Left hindlimb (tissue), 1 donor: ENCODE measurements at places on chromosomes 3 and 15.

DNA sequence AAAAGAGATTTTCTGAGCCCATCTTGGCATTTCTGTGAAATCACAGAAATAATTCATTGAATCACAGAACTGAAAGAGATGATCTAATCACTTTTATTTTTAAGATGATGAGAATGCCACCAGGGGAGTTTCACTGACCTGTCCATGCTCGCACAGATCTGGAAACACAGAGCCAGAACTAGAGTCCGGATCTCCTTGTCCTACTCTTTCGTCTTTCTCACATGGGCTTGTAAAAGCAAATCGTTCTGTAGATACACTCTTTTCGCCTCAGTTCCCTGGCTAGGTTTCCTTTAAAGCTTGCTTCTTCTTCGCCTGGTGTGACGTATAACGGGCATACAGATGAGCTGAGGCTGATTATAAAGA, 122.5 kb upstream of the SPRED1 start:
- no peak for DNase-seq

- no peak for DNase-seq
Measured at GRCh38 chr15:67296188-67296587, 41.6 kb downstream of the IQCH start.

DNA sequence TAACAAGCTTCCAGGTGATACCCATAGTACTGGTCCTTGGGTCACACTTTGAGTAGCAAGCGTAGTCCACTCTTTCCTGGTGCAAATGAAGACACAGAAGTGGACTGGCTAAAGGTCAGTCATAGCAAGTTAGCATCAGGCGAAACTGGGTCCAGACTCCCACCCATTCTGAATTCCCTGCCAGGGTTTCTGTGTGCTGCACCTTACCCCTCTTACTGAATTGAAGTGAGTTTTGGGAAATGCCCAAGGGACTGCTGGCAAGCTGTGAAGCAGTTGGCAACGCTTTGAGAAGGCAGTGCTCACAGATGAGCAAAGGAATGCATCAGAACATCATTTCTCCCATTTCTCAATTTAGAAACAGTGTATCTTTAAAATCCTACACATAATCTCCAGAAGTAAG, 1.8 kb upstream of the LSG1 start:
- DNase-seq: no peak

DNA sequence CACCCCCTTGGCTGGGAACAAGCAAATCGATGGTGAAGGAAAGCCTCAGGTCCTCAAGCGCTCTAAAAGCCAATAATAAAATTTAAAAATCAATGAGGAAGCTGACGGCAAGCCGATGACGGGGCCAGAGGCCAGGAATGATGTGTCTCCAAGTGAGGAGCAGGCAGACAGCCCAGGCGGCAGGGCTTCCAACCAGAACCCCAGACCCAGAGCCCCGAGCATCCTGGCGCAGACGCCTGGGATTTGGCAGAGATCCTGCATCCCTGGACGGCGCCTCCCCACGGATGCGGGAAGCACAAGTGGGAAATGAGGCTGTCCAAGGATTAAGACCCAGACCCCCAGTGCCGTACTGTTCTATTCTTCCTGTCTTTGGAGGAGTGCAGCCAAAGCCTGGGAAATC, 123.0 kb upstream of the PROK2 start:
- DNase-seq: peak; percentile 60

DNA sequence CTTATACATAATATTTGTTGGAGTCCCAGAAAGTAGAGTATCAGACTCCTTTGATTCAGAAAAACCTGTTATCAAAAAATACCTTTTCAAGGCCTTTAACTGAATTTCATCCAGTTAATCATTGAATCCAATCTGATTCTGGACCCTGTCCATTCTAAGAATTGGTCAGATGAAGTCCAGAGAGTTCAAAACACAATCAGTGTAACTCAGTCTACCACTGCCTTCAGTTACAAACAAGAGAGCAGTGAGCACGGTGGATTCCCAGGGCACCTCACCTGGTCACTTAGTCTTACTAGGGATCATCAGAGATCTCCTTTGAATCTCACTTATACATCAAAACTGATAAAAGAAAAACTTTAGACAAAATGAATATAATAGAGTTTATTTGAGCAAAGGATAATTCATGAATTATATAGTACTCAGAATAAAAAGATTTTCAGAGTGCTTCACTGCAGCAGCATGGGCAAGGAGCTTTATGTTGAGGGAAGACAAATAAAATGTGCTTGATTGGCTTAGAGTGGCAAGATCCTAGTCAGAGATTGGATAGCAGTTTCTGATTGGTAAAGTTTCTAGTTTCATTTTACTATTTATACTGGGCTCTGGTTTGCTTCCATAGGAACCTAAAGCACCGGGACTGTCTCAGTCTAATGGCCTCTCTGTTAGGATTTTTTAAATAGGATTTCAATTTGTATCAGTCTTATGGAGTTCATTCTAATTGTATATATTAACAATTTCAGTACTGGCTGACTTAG, 474.9 kb upstream of the GOLIM4 start:
- no peak for DNase-seq

DNA sequence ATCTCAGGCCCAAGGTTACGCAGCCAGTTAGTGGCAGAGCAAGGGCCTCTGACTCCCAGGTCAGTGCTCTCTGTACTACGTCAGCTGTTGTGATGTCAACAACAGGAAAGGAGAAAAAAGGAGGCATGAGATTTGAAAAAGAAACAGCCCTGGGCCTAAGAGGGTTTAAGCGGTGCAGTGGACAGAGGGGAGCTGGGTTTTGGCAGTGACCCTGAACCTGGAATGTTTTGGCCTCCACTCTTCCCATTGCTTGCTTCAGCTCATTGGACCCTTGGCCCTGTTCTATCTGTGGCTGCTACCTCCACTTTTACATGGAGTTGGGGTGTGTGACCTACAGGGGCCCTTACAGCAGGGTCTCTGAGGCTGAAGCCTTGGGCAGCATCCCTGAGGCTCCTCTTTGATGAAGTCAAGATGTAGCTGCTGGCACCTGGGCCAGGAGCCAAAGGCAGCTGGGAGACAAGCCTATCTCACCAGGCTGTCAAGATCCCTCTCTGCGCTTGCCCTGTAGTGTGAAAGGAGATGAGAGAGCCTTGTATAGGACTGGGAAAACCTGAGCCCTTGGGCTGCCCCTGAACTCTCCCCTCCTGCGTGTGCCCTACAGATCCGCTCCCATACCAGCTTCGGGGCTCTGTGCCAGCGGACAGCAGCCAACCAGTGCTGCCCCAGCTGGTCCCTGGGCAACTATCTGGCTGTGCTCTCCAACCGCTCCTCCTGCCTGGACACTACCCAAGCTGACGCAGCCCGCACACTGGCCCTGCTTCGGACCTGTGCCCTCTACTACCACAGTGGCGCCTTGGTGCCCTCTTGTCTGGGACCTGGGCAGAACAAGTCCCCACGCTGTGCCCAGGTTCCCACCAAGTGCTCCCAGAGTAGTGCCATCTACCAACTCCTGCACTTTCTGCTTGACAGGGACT, 8.7 kb downstream of the DISP2 start:
- DNase-seq: no peak

DNA sequence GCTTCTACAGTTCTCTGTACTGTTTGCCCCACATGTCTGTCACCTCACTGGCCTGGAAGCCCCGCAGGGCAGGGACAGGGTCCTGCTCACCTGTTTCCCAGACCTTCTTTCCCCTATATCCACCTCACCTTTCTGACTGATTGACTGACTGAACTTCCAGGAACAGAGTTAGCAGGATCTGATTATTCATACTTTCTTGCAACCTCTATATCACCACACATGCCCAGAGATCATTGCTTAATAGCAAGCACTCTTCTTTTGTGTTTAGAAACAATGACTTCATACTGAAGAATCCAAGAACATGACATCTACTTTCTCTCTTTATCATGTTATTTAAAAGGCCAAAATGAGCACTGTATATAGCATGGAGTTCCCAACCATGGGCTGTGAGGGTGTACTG, 18.0 kb upstream of the CLEC3B start:
- no peak for DNase-seq

DNA sequence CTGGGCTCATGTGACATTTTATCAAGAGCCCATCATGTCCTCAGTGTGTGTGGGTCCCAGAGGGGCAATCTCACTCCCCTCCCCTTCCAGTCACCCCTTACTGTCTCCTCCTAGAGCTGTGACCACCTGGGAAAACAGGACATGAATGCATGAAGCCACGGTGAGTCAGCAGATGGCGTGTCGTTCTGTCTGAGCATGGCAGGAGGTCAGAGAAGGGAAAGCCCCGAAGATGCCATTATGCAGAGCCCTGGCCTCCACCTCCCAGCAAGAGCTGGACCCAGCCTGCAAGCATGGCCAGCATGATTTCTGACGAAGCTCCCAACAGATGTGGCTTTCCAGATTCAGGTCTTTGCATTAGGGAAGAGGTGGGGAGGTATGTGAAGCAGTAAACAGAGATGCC, 118.5 kb downstream of the TLE3 start:
- DNase-seq: no peak

DNA sequence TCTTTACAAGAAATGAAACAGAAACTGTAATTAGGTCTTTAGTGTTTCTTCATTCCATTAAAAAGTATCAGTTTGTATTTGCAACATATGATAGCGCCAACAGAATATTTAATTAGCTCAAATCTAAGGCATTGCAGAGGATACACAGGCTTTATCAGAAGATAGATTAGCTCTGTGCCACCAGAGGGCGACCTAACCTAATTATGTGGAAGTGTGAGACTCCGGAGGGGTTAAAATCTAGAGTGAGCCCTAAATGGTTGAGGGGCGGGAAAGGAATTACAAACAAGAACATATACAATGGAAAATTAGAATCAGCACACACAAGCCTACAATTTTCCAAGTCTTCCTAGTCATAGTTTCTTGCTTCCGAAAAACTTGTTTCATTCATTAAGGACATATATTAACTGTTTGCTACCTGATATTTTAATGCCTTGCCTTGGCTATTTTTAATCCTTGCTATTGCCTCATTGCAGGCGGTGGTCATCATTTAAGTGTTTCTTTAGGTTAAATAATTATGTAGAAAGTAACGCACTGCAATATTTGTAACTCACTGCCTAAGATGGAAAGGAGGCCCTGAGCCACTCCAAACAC, 18.0 kb upstream of the RYR3 start:
- DNase-seq: peak; percentile 59

DNA sequence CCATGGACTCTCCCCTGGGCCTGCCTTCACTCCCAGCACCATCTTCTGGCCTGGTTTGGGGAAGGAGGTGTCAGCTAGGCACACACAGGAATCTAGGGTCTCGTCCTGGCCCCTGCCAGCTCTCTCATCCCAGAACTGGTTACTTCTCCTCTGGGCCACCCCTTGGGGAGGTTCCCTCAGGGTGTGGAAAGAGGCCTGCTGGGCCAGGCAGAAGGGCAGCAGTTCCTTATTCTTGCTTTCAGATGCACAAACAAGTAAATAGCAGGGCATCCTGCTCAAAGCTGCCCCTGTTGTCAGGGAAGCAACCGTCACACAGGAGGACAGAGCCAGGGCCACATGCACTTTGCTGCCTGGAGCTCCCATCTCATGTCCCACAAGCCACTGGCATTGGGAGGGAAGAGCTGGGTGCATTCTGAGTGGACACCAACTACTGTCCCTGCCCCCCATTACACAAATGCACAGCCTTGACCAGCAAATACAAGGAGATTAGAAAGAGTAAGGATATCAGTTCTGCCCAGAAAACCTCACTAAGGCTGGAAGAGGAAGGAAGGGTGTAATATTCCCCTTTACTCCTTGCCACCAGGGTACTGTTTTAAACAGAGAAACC, 108.8 kb upstream of the HACD2 start:
- no peak for DNase-seq

- DNase-seq: no peak
Measured at GRCh38 chr3:70056081-70056480, 56.5 kb downstream of the SAMMSON start.

DNA sequence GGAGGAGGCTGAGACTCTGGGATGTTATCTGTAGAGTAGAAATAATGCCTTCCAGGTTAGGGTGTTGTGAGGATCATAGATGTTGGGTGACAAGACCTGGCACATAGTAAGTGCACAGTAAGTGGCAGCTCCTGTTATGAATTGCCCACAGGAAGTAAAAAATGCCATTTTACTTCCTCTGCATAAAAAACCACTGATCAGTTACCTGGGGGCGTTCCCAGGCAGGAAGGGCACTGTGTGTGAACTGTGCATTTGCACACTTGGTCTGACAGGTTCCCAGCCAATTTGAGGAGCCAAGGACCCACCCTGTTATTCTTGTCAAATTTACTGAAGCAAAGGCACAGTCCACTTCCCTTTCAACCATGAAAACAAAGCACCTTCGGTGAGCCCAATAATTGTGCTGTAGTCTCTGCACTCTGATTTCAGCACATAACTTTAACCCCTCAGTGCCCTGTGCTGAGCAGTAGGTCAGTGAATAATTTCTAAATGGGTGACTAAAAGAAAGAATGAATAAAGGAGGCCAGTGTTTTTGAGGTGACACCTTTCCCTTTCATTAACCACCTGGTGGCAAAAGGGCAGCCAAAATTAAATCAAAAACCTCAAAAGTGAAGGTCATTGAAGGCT, 85.8 kb upstream of the ARHGEF3 start:
- no peak for DNase-seq

GRCh38 chr15:90047956-90048575, 46.9 kb downstream of the ZNF710 start:
- DNase-seq: no peak

- no peak for DNase-seq
Measured at GRCh38 chr3:72323773-72324172, 524.5 kb downstream of the SHQ1 start.

DNA sequence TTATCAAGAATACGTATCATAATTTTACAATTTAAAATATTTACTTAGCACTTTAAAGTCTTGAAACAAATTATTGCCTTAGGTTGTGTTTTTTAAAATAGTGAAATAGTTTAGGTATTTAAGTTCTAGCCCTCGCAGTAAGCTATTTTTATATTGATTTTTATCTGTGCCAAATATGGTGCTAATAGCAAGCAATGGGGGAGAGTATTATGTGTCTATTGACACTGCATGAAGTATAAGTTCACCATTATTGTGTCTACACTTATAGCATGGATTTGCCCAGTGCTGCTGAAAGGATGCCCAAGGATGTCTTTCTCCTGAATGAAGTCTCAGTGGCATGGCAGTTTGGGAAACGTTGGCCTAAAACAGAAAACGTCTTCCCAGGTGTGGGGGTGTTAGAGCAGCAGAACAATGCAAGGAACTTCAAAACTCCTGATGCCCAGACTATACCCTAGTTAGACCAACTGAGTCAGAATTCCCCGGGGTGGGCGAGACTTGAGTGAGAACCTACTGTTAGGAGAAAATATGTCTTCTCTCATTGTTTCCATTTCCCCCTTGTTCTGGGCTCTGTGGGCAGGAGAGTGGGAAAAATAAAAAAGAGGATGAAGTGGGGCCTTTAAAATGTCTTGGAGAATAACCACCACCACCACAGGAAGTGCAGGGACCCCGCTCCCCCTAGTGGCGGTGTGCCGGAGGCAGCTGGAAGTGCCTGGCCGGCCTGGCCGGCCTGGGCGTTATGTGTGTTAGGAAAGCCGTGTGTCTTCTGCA, 104.2 kb upstream of the SLC7A14 start:
- peak; percentile 45 for DNase-seq

DNA sequence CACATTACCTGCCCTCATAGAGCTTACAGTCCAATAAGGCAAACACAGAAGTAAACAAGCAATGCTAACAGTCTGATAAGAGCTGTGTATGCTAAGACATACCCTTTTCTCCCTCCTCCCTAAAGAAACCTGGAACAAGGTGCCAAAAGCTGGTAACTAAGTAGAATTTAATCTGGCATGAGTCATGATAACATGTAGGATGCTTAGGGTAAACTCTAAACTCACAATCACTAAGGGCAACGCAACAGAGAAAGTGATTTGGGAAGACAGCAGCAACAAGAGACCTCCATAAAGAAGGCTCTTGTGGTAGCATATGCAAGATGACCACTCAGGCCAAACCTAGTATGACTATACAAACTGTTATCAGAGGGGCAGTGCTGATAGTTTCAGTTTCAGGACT, 55.5 kb downstream of the MYO1E start:
- no peak for DNase-seq
